Activated CD8-positive, alpha-beta memory T cell treated with anti-CD3 and anti-CD28 coated beads for 4 hours (primary cell): ENCODE measurements at places on chromosomes 4 and X.

DNA sequence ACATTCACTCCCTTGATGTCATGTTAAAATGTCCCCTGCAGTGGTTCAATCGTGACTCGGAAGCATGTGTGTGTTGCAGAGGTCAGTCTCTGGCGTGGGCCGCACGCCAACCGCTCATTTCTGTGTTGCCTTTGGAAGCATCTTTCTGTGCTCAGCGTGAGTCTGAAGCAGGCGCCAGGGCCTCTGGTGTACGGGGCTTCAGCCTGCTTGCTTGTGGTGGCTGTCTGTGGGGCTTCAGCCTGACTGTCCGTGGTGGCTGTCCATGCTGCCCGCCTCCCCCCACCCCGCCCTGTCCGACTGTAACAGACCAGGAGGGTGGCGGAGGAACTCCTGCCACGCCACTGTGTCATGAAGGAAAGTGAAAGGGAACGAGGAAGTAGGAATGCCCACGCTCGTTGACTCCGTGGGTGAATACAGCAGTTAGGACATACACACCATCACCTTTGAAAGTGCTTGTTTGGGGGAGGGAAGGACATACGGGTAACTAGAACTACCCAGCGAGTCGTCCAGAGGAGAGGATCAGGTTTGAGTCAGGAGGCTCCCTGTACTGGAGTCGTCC lies 14.7 kb upstream of the CLCN4 start:
- no peak for DNase-seq

DNA sequence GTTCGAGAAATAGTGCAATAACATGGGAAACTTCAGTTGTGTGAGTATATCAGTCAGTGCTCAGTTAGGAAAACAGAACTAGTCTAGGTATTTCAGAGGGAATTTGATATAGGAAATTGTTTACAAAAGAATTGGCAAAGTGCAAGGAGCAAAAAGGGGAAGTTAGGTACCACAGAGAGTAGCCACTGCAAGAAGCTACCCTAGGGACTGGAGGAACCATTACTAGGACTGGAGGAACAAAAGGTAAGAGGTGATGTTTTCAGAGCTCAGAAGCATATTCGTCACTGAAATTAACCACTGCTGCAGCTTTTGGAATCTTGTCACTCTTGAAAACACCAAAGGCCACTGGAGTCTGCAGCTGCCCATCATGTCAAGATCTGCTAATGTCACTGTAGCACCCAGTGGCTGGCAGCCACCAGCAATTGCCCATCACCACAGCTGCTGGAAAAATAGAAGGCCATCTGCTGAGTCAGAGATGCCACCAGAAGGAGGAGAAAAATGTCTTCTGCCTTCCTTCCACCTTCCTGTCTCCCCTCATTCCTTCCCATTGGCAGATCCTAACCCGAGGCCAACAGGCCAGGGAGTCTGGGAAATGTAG lies 160.6 kb upstream of the RPS6KA3 start:
- no peak for DNase-seq

DNA sequence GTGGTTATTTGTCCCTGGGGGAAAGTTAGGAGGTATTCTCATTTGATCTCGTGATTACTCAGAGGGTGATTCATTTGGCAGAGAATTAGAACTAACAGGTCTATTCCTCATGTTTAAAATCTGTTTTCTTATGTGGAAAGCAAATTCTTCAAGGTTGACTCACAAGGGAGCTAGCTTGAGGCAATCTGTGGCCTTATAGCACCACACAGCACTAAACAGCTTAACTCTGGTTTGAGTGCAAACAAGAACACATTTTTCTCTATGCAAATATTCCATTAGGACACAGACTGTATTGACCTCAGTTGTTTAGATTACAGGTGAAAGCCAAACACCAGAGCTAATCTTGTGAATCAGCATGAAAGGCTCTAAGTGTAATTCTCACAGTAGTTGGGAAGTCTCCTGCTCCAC lies 694.4 kb upstream of the POU3F4 start:
- DNase-seq = no peak

DNA sequence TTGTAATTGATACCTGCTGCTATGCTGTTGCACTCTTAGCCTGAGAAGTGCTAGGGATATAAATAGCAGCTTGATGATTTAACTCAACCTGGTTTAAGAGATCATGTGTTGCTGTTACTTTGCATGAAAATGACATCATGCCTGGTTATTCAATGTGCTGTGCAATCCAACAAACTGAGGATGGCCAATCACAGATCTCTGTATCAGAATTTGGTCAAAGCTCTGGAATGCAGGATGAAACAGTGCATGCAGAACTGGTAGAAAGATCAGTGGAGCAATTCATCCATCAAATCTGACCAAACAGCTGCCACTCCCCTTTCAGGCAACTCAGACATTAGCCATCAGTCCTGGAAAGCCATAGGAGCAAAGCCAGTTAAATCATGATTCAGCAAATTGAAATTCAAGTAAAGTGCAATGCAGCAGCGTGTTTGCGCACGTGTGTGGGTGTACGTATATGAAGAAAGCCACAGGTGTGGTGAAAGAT lies 160.3 kb upstream of the RASGEF1B start:
- no peak for DNase-seq

GRCh38 chr4:182808673-182809416 lies 108.3 kb downstream of the DCTD start:
- DNase-seq = peak; percentile 15

DNA sequence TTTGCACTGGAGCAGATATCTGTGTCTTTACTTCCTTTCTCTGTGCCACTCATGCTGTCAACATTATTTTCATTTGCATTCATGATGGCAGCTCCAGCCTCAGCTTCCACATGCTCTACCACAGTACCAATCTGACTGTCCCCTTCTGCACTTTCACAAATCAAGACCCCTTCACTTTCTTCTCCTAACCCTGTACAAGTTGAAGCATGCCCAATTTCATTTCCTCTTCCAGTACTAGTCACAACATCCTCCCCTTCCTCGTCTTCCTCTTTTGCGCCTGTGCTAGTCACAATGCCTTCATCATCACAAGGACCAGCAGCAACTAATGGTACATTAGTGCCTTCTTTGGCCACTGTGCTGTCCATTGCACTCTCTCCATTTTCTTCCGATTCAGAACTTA lies 26.5 kb downstream of the BOD1L1 start:
- DNase-seq = no peak

DNA sequence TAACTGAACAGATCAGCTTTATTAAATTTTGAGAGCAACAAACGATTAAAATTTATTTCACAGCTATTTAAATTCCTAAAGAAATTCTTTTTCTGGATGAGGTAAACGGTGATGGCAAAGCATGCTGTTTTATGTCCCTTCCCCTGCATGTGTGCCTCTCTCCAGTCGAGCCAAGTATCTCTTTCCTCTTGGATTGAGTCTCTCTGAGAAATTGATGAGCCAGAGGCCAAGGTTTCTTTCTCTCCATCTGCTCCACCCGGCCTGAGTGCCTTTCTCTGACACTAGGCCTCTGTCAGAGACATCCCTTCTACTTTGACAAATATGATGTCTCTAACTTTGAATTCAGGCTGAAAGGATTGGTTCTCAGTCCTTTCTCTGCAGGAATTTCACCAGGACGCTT lies 42.6 kb upstream of the PARM1 start:
- DNase-seq = no peak

- no peak for DNase-seq
Measured at GRCh38 chr4:88320780-88321373, 36.5 kb upstream of the PPM1K start.

GRCh38 chr4:109966891-109967481 lies 54.3 kb downstream of the EGF start:
- no peak for DNase-seq

- no peak for DNase-seq
Measured at GRCh38 chrX:48498374-48498809, 10.4 kb upstream of the PORCN start.

DNA sequence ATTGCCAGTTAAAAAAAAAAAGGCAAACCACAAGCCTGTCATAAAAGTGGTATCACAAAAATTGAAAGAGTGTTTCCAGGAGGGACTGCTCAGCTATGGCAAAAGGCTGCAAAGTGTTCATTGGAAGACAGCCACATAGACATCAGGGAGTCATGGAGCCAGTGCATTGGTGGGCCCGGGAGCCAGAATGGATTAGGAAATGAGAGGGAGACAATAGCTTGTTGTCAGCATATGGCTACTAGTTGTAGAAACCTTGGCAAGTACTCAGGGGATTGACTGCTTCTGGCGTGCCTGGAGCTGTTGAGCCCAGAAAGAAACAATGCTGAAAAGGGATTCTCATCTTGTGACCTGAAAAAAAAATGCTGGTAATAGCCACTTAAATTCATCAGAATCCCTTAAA lies 5.0 kb downstream of the GAR1 start:
- no peak for DNase-seq
